ENCODE measurements at places on chromosomes 11 and 22. TPM values are rescaled to one million over a fixed set of nuclear protein-coding genes. Genes with fewer than 3 reads are reported as not detected.

- no peak overlapping the region for H3K27ac ChIP-seq
- peaks cover 10% of the 10 kb centered on the region for H3K36me3 ChIP-seq
- no peak overlapping the region for H3K4me3 ChIP-seq
Measured at GRCh38 chr11:17861036-17861755, 126.6 kb downstream of the KCNC1 start.

GRCh38 chr22:44098966-44099530, 74.9 kb downstream of the PARVB start:
- H3K4me1 ChIP-seq: no peaks in the 10 kb centered on the region
- no peak overlapping the region for H3K27ac ChIP-seq
- H3K4me3 ChIP-seq: no peak overlapping the region
- DNase-seq: no peak
- H3K27me3 ChIP-seq: no peaks in the 10 kb centered on the region

DNA sequence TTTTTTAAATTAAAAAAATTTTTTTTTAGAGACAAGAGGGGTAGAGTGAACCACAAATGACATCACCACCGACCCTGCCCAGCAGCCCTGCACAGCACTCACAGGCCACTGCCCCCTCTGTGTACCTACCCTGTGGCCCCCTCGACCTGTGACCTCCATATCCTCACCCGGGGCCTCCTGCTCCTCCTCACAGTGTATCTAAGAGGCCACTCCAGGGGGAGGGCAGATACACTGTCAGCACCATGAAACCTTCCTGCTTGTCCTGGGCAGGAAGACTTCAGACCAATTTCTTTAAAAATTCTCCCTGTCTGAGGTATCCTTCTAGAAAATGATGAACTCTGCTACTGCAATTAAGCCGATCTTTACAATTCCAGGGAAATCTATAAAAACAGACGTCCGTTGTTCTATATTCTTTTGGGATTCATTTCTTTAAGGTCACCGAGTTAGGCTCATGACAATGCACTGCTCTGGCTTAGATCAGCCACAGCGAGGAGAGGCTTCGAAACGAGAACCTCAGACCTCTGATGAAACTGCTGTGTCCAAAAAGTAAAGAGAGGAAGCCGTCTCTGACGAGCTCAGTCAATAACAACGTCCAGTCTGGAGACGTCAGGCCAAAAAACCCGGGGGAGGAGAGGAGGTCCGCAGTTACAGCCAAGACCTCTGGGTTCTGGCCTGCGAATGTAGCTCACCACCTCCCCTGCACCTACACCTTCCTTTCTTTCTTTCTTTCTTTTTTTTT, 17.5 kb downstream of the NFAM1 start:
- H3K4me1 ChIP-seq: peaks cover 2% of the 10 kb centered on the region
- H3K27ac ChIP-seq: no peak overlapping the region
- no peak for DNase-seq
- H3K36me3 ChIP-seq: no peaks in the 10 kb centered on the region
- no peaks in the 10 kb centered on the region for H3K27me3 ChIP-seq

Gene PRR33
- not detected for total RNA-seq
